ENCODE measurements at places on chromosomes 7 and 10.

GRCh38 chr10:506451-507354 lies 182.8 kb downstream of the DIP2C start:
- DNase-seq: no peak

GRCh38 chr7:47722126-47722525 lies 140.2 kb upstream of the TNS3 start:
- no peak for DNase-seq

GRCh38 chr7:158956805-158957509 lies 100.6 kb downstream of the DYNC2I1 start:
- DNase-seq: no peak

- DNase-seq: no peak
These were observed 880.1 kb downstream of the DNAJB9 start for GRCh38 chr7:109449760-109450159.

GRCh38 chr10:131846240-131847101 lies 54.3 kb upstream of the PPP2R2D start:
- no peak for DNase-seq

DNA sequence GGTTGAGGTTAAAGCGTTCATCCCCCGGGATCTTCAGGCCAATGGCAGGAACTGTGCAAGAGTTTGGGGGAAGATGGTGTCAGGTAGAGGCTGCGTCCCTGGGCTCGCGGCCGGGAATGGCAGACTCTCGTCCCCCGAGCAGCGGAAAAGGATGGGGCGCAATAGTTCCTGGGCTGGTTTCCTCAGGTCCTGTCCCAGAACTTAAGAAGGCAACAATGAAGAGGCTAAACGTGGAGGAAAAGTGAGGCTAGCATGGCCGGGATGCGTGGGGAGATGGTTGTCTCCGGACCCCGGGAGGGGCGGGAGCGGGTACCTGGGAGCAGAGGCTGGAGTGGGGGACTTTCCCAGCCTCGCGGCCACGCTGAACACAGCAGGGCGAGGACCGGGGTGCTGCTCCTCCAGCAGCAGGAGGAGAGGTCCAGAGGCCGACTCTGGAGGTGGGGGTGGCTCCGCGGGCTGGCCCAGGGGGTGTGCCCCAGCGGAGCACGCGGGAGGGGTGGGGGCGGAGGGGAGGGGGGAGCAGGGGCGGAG lies 882 bp downstream of the IRF5 start:
- no peak for DNase-seq

DNA sequence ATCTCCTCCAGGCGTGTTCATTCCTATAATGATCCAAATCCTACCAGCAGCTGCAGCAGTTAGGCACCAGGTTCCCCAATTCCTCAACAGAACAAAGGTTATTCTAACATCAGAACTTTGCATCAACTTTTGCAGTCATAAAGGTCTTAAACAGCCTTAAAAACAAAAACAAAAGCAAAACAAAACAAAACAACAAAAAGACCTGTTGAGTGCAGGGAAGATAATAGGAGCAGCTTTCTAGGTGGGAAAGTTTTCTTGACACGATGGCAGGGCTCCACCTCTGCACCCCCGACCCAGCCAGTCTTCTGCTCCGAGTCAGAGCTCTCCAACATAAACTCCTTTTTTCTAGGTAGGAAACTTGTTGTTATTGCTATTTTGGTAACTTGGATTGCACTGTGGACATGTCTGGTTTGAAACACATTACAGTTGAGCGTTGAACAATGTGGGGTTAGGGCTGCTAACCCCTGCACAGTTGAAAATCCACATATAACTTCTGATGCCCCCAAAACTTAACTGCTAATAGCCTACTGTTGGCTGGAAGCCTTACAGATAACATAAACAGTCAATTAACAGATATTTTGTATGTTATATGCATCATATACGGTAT lies 77.6 kb downstream of the MTPN start:
- DNase-seq: no peak

GRCh38 chr7:111076205-111076604 lies 14.7 kb upstream of the LRRN3 start:
- DNase-seq: no peak

DNA sequence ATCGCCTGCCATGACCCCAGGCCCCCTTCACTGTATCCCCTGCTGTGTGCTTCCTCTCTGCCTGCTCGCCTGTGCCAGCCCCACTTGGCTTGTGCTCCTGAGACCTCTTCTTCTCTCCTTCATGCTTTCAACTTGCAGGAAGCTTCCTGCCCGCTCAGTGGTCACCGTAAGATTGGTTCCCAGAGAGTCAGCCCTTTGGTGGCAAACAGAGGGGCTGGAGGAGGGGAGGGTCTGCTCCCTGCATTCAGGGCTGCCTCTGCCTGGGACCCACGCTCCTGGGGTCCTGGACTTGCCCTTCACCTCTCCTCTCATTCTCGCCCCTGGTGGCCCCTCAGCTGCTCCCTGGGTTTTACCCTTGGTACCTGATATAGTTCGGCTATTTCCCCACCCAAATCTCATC lies 45.8 kb upstream of the ZNF32 start:
- DNase-seq: no peak

- DNase-seq: no peak
These were observed 242.3 kb downstream of the DYNC1I1 start for GRCh38 chr7:96014617-96015016.

DNA sequence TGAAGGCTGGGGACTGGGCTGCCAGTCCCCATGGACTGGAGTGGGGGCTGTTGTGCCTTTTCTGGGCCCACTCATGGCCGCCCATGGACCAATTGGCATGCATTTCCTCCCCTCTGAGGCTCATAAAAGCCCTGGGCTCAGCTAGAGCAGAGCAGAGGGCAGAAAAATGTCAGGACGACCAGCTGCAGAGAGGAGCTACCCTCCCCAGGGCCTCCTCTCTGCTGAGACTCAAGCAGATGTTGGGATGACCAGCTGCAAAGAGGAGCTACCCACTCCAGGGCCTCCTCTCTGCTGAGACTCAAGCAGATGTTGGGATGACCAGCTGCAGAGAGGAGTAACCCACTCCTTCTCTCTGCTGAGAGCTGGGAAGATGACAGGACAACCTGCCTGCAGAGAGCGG lies 20.3 kb upstream of the NUB1 start:
- DNase-seq: no peak

DNA sequence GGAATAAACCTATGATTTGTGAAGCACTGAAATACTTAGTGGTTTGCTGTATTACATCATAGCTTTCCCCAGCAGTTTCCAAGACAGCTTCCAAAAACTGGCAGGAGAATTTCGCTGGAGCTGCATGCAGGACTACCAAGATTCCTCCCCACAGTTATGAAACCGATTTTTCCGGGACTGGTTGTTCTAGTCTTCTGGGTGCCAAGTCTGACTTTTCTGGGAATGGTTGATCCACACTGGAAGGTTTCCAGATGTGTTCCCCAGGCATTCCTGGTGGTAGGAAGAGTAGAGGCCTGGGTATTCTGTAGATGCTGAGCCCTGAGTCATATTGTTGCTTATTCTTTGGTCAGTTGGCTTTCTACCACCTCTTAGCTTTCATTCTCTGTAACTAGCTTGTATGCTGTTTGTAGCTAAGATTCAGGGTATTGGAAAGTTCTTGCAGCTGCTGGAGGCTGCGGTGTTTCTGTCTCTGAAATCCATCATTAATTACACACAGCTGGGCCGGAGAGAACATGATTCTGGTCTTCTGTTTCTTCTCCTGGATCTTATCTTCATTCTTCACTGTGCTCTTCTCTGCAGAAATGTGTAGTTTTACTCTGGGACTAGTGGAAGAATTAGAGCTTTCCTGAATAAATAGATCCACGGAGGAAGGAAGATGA lies 6.3 kb downstream of the ABCC2 start:
- DNase-seq: no peak

DNA sequence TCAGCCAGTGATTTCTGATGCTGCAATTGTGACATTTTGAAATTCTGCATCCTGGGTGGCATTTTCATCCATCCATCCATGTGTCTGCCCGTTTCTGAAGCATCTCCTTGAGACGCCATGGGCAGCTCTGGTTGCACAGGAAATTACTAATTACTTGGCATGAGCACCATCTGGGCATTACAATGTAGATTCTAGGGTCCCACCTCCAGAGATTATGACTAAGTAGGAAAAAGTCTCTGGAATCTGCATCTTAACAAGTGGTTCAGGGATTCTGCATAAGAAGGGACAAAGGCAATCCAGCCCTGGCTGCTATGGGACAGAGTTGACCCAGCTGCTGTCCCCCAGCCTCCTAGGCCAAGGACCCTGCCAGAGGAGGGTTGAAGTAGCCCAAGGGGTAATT lies 65.3 kb downstream of the CUZD1 start:
- DNase-seq: no peak

DNA sequence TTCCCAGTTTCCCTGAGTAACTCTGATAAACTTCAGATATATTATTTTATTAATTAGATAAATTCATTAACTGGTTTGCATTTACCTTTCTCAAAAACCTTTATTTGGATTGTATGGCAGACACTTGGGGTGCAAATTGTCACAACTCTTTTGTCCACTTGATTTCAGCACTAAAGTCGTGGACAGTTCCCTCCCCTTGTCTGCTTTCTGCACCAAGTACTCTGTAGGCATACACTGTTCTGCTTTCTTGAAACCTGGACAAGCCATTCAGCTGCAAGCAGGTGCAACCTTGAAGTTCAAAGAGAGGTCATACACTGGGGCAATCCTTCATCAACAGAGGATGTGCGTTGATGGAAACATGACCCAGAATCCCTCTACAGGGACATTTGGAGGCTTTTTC lies 162.9 kb downstream of the ARL5B start:
- DNase-seq: no peak

GRCh38 chr10:102580230-102580629 lies 64.0 kb upstream of the TRIM8 start:
- no peak for DNase-seq

DNA sequence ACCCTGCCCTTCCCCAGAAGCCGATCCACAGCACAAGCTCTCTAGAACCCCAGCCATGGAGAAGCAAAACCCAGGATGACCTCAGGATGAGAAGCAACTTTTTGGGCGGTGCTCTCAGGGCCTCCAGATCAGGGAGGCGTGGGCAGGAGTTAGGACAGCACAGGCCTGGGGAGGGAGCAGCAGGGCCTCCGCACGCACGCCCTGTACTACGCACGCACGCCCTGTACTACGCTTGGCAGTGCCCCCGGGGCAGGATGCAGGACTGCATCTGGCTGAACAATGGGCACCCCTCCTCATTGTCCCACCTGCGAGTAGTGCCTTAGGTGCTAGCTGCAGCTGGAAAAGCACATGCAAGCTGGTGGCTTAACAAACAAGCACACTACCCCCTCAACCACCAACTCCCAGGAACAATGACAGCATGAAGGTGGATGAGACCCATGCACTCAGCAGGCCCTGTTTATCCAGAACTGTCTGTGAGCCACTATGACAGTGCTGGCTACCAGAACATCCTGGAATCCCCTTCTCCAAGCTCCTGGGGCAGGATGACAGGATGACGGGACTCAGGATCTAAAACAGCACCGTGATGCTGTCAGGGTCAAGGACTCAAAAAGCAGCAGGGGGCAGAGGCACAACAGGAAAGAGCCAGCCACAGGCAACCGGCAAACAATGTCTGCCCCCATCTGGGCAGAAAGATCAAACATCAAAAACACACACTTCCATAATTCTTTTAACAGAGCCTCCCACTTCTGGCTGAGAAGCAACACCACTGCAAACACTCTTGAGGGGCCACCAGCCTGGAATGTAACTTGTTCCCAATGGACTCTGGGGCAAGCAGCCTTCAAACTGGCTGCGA lies 11.8 kb downstream of the PODXL start:
- no peak for DNase-seq

DNA sequence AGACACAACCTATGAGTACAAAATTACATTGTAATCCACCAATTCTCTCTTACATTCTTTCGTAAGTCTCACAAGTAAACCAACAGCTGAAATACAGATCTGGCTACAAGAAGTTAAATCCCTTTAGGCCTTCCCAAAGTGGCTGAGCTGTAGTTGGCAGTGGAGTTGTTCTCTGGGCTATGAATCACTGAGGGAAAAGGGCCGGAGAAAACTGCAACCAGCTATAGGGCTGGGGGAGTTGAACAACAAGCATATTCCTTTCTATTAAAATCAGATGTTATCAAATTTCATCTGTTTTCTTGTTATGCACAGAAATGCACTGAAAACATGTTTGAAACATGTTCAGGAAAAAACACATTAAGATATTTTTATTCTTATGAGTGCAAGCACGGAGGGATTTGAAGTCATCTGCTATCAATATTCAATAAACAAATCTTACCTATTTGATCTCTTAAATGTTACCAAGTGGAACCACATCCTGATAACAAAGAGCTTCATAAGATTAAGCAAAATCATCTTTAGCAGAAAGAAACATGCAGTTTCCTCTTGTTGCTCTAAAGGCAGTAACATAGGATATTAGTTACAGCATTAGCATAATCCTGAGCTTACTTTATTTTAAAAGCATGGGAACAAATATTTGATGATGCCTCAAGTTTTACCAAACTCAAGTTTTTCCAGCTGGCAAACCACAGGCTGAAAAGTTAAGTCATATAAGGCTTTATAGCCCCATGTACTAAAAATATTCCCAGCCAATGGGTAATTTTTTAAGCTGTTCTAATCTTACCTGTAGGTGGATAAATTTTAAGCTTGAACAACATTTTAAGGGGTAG lies 212.7 kb downstream of the TAX1BP1 start:
- no peak for DNase-seq

DNA sequence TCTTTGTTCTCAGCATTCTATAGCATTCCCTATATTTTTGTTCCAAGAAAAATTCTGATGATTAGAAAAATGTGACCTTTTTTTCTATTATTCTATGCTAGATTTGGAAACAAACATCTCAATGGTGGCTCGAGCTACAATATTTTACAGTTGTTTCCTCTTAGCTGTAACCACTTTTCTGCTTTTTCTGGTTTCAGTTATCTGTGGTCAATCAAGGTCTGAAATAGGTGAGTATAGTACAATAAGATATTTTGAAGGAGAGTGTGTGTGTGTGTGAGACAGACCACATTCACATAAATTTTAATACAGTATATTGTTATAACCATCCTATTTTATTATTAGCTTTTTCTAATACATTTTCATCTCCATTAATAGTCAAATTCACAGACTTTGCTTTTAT lies 564.5 kb upstream of the GHITM start:
- DNase-seq: no peak

- DNase-seq: peak; percentile 92
These were observed 94.3 kb upstream of the FRMD4A start for GRCh38 chr10:14425034-14425433.

GRCh38 chr7:16412274-16413254 lies 8.8 kb downstream of the CRPPA start:
- no peak for DNase-seq

- DNase-seq: no peak
These were observed 733.8 kb downstream of the PARD3 start for GRCh38 chr10:34081347-34081743.

Data from cerebellar cortex (tissue), 1 donor.